Stimulated activated CD4-positive, alpha-beta T cell treated with anti-CD3 and anti-CD28 coated beads, Interleukin-1b, Interleukin-23, amount 100 ng/mL, for 1 hour (primary cell): ENCODE measurements at places on chromosomes 13 and 19.

DNA sequence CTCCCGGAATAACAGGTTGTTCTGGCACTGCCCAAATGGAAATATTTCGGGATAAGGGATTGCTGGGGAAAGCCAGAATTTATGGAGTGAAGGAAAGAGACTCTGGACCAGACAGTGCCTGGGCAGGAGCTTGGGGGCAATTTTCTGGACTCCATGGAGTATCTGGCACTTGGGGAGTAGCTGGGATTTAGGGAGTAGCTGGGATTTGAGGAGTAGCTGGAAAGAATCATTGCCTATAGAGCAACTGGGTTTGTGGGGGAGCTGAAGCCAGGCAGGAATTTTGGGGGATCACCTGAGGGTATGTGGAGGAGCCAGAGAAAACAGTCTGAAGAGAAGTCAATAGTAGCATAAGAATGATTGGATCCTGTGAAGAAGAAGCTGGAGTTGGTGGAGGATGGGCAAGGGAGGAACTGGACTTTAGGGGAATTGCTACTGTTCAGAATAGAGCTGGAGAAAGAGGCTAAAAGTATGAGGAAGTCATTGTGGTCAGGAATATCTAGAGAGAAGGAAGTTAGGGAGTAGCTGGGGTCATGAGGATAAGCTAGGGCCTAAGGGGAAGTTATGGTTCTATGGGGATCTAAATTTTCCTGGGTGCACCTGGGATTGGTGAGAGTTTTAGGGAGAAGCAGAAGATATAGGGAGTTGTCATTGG is 14.8 kb downstream of the FSD1 start:
- DNase-seq: no peak

DNA sequence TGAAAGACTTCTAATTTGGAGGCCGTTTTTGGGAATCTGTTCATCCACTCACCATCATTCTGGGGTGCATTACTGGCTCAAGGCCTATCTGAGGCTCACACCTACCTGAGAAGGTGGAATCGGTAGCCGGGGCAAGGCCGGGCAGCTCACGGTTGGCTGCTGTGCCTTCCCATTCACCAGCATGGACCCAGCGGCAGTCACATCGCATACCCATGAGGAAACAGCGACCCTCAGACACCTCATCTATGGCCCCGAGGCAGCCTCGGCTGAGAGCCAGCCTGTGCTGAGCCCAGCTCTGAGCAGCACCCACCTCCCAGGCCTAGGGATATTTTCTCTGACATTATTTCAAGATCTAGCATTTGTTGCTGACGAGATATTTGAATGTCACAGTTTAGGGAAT is 130.5 kb downstream of the ATP11A start:
- no peak for DNase-seq

GRCh38 chr19:46068345-46069258 is 27.8 kb upstream of the IGFL4 start:
- no peak for DNase-seq

GRCh38 chr13:111168107-111168506 is 53.0 kb downstream of the ARHGEF7 start:
- no peak for DNase-seq

DNA sequence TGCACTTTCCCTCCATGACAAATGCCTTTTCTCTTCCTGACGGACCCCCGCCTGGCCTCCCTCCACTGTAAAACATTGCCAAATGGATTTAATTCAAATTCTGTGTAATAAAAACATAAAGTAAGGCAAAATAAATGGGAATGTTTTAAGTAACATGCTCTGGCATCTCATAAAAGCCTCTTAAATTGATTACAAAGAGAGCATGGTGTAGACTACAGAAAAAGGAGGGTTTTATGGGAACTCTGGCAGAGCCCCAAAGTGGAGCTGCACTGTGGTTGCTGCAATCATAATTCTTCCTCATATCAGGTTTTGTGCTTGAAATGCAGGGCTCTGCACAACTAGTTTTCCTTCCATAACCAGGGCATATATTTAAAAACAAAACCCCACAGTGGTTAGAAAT is 44.3 kb upstream of the SIAH3 start:
- DNase-seq: no peak
